ENCODE measurements at places on chromosomes 7 and 10.

DNA sequence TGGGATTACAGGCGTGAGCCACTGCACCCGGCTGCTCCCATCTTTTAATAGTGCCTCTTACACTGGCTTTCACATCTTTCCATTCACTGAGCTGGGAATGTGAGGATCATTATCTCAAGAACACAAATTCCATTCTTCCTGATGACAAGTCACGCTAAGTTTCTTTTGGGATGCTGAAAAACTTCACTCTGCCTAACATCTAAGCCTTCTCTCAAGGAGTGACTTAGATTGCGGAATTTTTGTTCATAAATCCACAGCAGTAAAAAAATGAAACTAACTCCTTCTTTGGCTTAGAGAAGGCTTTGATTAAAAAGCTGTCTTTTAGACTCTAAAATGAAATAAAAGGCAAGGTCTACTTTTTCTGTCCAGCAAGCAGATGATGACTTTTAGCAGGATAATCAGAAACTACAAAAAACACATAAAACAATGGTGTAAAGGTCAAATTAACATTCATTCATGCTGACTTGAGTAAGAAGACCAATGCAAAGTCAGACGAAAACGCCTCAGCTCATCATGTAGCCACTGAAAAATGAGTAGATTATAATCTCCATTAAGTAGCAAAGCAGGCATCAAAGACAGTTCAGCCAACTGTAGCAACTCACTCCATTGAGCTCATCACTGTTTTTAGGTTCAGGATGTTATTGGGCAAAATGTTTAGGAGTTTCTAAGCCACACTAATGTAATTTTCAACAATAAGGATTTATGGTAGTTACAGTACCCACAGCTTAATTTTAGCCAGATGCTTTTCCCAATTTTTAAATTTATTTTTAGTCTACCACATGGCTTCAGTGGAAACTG, 178.8 kb downstream of the ELMO1 start:
- no peak for DNase-seq

- no peak for DNase-seq
Measured at GRCh38 chr10:78768876-78769275, 299.9 kb upstream of the ZMIZ1 start.

- DNase-seq, result no peak
Measured at GRCh38 chr10:62788861-62789467, 15.6 kb upstream of the ADO start.

DNA sequence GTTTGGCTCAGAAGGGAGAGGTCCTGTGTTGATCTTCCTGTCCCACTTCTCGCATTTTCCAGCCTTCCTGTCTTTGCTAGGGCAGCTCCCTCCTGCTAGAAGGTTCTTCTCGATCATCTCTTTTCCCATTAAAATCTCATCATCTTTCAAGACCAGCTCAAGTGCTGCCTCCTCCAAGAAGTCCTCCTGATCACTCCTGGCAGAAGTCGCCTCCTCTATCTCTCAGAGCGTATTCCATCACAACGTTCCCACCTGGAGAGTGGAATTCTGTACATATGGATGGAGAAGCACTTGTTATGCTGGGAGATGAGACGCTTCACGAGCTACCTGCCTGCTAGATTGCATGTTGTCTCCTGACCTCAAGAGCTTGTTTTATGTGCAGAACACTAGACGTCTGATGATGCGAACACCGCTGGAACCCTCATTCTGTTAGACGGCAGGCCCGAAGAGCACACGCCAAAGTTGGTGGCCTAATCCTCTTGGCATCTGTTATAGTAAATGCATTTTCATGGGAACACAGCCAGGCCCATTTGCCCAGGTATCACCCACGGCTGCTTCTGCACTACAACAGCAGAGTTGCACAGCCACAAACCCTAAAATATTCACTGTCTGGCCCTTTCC, 68.0 kb upstream of the INSIG1 start:
- no peak for DNase-seq

- no peak for DNase-seq
Measured at GRCh38 chr7:44849885-44850544, 2.1 kb upstream of the H2AZ2 start.

GRCh38 chr7:129843978-129844840, 108.6 kb downstream of the UBE2H start:
- DNase-seq, result no peak

- peak; percentile 53 for DNase-seq
Measured at GRCh38 chr10:103854686-103855391, 537 bp downstream of the SH3PXD2A start.

DNA sequence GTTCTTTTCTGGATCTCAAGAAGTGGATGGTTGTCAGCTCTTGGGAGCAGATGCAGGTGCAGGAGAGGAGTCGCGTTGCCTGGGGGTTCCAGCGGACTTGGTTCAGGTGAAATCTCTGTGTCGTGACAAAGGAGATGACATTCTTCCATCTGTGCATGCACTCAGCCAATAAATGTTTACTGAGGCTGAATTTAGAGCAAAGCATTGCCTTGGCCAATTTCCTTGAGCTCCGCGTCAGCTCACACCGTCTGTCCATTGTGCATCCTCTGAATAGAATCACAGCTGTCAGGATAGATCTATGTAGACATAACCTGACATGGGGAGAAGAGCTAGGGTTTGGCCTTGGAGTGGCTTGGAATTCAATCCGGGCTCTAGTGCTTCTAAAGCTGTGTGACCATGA, 343.7 kb downstream of the GLRX3 start:
- no peak for DNase-seq

DNA sequence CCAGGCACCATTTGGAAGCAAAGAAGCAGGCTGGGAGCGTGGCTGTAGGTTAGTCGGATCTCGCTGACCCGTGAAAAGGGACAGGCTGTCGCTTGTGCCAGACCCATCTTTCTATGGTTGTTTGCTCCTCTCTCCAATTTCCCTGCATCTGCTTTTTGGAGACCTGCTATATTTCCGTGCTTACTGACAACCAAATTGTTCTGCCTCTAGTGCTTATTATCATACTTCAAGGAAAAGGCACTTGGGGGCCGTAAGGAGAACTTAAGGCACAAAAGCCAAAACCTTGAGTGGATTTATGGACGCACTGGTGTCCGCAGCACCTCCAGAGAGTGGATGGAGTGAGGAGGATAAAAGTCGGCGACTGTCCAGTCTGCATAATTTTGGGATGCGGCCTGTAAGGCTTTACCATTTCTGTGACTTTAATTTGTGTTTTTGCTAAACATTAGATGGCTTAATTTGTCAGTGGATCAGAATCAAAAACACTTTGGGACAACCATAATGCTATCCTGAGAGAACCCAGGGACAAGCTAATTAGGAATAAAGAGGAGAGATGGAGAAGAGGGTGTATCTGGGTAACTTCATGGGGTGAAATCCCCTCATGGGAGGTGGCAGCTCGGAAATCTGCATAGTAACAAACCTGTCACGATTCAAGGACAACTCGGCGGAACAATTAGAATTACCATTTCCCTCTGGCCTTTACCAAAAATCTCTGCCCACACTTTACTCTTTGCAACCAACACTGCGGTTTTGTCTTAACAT, 206.7 kb downstream of the HDAC9 start:
- no peak for DNase-seq

DNA sequence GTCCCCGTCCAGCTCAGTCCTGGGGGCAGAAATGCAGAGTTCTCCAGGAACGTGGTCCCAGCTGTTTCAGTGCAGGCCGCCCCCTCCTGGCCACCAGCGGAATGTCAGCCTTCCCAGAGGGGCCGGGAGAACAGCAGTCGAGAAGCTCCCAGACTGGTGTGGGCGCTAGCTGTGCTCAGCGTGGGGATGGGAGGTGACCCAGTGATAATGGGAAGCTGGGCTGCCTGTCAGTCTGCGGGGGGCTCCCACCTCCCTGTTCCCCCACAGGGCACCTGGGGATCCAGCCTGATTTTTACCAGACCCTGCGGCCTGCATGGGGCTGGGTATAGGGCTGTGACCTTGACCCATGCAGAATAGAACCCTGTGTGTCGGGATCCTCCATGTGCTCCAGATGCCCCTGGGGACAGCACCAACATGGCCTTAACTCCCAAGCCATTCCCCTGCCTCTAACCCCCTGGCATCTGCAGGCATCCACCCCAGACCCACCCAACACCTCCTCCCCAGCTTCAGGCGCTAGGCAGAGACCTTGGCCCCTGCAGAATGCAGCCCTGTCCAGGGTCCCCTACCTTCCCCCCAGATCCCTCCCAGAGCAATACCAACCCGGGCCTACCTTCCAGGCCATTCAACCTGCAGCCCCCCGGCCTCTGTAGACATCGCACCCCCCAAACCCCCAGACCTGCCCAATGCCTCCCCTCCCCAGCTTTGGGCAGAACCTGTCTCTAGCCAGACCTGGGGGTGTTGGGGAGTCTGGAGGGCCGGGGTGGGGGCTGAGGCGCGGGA, 880 bp upstream of the ELN start:
- peak; percentile 90 for DNase-seq

DNA sequence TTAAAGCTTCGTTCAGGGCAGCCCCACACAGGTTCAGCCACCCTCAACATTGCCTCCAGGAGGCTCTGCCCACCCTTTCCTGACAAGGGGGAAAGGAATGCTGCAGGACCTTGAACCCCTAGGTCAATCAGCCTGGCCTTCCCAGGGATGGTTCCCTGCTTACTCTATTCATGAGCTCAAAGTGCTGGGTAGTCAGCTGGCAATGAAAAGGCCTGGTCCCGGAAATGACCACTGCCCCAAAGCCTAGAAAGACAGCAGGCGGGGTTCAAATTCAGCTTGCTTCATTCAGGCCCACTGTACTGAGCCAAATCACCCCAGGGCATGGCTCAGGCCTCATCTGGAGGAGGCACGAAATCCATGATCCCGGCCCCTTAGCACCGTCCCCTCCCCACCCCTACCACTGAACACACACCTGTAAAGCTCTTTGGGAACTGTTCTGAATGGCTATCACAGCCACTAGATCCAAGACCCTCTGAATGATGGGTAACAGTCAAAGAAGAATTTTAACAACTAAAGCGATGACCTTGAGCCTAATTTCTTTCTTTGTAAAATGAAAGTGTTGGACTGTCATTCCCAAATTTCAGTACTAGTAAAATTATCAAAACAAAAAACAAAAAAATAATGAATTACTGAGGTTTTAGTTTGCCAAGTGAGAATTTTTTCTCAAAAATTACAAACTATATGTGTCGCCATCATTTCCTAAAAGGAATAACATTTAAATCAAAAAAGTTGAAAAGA, 1.0 kb downstream of the URGCP start:
- peak; percentile 32 for DNase-seq

DNA sequence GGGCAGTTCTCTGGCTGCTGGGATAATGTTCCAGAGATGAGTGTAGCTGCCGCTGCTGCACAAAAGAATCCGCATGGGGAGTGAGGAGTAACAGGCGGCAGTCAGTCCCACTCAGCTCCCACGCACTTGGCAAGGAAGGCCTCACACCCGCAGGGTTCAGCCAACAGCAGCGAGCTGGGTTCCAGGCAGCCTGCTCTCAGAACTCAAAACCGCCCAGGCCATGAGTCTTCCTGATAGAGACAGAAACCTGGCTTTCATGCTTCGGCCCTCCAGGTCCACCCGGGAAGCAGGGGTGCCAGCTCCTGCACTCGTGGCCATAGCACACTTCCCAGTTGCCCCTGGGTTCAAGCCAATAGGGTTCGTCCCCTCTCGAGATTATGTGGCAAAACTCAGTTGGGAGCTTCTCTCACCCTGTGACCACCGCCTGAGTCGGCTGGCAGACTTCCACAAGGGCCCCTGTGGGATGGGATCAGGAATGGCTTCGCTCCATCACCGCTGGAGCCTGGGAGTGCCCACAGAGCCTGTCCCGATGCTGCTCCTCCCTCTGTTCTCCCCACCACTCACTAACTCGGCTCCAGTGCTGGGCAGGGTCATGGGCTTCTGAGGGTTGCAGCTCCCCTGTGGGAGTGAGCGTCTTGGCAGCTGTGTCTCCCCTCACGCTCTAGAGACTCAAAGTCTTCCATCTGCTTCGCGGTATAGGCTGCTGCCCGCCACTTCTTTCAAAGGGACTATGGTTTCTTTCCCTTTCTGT, 20.6 kb downstream of the CLRN3 start:
- no peak for DNase-seq

DNA sequence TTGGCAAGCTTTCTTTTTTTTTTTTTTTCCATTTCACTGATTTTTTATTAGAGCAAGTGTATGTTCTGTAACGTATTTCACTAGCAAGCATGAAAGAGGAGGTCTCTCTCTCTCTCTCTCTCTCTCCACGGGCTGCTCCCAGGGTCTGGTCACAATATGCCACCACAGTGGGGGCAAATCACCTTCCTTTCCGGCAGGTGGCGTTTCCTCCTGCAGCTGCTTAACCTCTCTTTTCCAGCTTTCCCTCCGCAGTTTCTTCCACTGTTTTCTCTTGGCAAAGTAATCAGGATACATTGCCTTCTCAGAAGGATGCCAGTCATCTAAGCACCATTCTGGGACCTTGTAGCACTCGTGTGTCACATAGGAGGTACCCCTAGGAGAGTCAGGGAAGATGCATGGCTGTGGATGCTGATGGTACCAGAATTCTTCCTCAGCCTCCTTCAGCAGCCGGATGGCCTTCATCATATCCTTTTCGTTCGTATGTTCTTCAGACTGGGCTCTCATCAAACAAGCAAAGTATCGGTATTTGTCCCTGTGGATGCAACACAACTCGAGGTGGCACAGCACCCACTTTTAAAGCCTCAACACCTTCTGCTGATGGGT, 197.3 kb upstream of the PODXL start:
- DNase-seq, result peak; percentile 67

- no peak for DNase-seq
Measured at GRCh38 chr10:112524641-112525040, 77.6 kb downstream of the VTI1A start.

DNA sequence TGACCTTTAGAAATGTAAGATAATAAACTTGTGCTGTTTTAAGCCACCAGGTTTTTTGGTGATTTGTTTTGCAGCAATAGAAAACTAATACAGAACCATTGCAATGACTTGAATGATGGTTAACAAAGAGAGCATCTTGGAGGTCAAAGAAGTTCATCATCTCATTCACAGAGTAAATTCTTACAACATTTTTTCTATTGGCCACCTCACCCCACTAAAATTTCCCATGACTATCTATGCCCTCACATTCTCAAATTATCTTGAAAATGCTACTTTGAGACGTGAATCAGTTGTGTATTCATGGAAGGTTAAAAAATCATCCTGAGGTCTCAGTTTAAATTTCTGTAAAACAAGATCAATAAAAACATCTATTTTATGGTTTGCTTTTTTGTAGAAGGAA, 754.2 kb downstream of the SORCS1 start:
- DNase-seq, result no peak

- DNase-seq, result no peak
Measured at GRCh38 chr7:6049780-6050179, 18.6 kb downstream of the ANKRD61 start.
